ENCODE measurements at places on chromosomes 6 and 20.

- no peak for DNase-seq
Measured at GRCh38 chr20:32056708-32057483, 4.9 kb downstream of the HCK start.

DNA sequence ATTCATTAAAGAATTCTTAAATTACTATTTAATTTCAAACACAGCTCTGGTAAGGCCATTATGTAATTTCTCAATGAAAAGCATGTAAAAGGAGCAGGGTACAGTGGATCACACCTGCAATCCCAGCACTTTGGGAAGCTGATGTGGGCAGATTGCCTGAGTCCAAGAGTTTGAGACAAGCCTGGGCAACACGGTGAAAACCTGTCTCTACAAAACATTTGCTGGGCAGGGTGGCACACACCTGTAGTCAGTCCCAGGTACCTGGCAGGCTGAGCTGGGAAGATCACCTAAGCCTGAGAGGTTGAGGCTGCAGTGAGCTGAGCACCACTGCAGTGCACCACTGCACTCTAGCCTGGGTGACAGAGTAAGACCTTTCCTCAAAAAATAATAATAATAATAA, 37.4 kb downstream of the MDN1 start:
- DNase-seq = no peak

- DNase-seq = no peak
Measured at GRCh38 chr20:10079964-10080363, 45.2 kb downstream of the ANKEF1 start.

DNA sequence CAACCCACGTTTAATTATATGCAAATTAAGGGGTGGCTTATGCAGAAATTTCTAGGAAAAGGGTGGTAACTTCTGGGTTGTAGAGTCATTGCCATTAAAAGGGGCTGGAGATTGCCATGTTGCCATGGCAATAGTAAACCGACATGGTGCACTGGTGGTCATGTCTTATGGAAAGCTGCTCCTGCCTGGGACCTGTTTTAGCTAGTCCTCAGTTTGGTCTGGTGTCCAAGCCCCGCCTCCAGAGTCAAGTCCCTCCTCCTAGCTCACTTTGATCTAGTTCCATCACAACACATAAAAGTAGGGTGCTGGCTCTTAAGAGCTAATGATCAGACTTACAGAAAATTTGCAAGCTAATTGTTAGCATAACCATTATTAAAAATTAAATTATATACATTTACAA, 5.3 kb downstream of the SLC22A2 start:
- DNase-seq = no peak

DNA sequence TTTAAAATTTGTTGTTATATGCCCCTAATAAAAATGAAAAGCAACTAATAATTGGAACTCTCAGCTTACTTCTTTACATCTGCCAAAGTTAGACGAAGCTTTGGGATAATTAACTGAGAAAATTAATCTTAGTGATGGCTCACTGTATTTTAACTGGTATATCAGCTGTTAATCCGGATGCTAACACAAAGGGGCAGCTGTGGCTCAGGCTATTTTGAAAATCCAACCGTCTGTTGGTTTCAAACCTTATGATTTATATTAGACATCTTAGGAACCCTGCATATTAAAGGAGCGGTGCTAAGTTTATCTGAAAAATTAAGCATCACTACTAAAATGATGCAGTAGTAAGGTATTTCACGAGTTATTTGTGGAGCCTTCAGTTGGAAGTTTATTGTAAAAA, 96.6 kb downstream of the AKAP7 start:
- DNase-seq = no peak

GRCh38 chr6:24524805-24525204, 30.0 kb downstream of the ALDH5A1 start:
- DNase-seq = peak; percentile 50

DNA sequence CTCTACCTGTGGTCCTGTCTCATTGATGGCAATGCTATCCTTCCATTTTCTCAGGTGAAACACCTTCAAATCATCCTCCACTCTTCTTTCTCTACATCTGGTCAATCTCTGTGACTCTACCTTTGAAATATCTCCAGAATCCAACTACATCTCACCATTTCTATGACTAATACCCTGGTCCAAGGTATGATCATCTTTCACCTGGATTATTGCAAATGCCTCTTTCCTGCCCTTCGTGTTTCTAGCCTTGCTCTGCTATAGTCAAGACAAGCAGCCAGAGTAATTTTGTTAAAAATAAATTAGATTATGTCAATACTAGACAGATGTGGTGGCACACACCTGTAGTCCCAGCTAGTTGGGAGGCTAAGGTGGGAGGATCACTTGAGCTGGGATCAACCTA, 17.8 kb upstream of the BLCAP start:
- no peak for DNase-seq

GRCh38 chr20:50762045-50762422, 30.7 kb downstream of the PARD6B start:
- no peak for DNase-seq

- no peak for DNase-seq
Measured at GRCh38 chr6:16752206-16752866, 8.9 kb downstream of the ATXN1 start.

GRCh38 chr6:107728564-107728897, 95.6 kb downstream of the SCML4 start:
- DNase-seq = no peak

DNA sequence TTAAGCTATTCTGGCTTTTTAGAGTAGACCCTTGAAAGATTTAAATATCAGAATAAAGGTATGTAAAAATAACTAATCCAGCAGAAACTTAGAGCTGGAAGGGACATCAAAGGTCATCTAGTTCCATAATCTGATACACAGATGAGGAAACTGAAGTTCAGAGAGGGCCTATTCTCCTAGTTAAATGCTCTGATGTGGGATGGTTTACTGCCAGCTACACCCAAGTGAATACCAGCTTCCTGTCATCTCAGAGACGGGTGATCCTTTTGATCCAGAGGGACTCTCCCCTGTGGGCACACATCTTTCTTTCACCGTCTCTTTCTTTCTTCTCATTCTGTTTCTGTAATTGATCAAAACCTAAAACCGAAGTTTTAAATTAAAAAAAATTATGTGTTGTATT, 94.1 kb downstream of the MAN1A1 start:
- DNase-seq = no peak

DNA sequence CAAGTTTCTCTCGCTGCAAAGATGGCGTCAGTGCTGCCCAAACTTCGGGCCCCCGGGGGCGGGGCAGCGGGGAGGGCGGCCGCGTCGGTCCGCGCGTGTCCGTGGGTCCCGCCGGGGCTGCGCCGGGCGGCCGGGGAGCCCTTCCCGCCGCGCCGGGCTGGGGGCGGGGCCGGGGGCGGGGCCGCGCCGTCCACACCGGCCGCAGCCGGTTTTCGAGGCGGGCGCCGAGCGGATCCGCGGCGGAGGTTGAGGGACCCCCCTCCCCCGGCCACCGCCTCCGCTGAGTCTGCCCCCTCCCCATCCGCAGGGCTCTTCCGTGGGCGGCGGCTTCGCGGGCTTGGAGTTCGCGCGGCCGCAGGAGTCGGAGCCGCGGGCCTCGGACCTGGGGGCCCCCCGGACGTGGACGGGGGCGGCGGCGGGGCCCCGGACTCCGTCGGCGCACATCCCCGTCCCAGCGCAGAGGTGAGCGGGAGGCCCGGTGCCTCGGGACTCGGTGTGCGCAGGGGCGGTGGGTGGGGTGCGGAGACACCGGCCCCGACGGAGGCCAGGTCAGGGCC, 572 bp downstream of the SLC2A4RG start:
- peak; percentile 66 for DNase-seq

DNA sequence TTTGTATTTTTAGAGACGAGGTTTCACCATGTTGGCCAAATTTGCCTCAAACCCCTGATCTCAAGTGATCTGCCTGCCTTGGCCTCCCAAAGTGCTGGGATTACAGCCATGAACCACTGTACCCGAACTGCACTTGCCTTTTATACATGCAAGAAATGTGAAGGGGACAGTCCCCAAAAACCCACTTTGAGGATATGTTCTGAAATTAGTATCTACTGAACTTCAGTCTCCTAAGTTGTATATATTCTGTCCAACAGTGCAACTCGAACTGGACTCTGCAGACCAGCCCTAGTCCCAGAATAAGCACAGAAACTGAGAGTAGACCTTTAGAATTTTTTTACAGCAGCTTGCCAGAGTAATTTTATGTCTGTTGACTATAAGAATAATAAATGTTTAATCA, 28.5 kb downstream of the BACH2 start:
- no peak for DNase-seq

GRCh38 chr6:40397287-40398033, 189.7 kb downstream of the LRFN2 start:
- no peak for DNase-seq

- DNase-seq = peak; percentile 17
Measured at GRCh38 chr20:10619427-10619826, 54.4 kb downstream of the JAG1 start.

DNA sequence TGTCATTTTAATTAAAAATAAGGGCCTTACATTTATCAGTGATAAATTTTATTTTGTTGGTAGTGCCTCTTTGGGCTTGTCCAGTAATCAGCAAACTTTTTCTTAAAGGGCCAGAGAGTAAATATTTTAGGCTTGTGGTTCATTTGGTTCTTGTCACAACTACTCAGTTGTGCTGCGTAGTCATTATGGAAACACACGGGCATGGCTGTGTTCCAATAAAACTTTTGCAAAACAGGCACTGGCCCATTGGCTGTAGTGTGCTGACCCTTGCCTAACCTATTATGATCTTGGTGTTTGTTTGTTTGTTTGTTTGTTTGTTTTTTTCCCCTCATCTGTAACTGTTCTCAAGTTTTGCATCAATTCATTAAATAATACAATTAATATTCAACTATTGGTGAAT, 19.4 kb downstream of the TBPL1 start:
- DNase-seq = no peak

GRCh38 chr6:157471077-157471686, 90.2 kb downstream of the ZDHHC14 start:
- DNase-seq = no peak

- no peak for DNase-seq
Measured at GRCh38 chr20:33673114-33673409, 1.2 kb downstream of the NECAB3 start.

GRCh38 chr6:111550953-111551352, 54.7 kb downstream of the TRAF3IP2 start:
- peak; percentile 41 for DNase-seq

GRCh38 chr6:123616942-123617341, 19.8 kb downstream of the TRDN start:
- DNase-seq = no peak

- no peak for DNase-seq
Measured at GRCh38 chr6:28424163-28424562, 19.1 kb downstream of the ZSCAN23 start.

DNA sequence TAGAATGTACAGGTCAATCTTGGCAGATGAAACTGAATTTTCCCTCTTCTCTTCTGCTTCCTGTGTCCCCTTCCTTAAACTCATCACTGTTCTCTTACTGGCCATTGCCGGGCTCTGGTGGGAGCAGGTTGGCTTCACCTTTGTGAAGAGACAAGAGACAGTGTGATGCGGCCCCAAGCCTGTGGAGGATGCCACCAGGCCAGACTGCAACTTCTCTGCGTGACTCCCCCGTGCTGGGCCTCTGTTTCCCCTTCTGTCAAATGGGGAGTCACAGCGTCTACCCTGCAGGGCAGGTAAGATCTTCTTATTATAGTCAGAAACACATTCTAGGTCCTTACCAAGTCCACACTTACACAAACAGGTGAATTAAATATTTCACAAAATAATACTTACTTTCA, 1.9 kb upstream of the LSM14B start:
- no peak for DNase-seq

DNA sequence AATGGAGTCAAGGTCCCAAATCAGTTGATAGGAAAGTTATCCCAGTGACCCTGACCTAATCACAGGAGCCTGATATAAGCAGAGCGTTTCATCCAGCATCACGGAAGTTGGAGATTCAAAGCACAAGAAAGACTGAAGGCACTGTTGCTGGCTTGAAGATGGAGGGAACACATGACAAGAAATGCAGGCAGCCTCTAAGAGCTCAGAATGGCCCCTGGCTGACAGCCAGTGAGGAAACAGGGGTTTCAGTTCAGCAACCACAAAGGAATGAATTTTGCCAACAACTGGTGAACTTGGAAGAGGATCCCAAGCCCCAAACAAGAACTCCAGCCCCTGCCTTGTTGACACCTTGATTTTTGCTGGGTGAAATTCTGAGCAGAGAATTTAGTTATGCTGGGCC, 778.5 kb downstream of the MAFB start:
- no peak for DNase-seq

DNA sequence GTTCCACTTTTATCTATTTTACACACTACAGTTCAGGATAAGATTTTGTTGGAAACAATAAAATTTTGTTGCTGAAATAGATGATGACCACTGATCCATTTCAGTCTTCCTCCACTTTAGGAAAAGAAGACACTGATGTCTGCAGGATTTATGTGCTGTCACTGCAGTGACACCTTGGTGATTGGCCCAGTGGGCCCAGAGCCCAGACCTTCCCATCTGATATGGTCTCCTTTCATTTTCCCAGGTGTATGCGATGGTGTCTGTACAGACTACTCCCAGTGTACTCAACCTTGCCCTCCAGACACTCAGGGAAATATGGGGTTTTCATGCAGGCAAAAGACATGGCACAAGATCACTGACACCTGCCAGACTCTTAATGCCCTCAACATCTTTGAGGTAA, 19.6 kb upstream of the ADGRF4 start:
- DNase-seq = no peak

- no peak for DNase-seq
Measured at GRCh38 chr6:111980971-111981840, 72.7 kb upstream of the CCN6 start.

DNA sequence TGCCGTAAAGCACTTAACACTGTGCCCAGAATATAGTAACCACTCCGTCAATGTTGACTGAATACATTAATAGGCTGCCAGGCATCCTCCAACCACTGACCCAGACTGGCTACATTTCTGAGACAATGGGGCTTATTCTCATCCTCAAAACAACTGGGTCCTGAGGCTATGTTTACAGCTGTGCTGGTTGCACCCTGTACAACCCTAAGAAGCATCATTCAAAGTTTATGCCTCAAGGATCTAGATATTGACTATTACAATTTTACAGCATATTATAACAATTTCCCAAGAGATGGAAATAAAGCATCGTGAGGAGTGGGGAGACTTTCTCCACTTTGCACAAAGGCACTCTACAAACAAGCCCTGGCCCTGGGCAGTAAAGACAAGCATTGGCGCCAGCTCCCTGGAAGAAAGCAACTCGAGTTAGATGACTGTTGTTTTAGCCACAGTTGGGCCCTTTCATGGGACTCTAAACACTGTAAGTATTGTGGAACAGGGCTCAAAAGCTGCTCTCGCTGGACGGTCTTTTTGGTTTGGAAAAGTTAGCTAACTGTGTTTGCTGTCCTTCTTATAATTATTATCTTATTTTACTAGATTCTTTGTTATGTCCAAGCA, 30.2 kb downstream of the MYLIP start:
- no peak for DNase-seq

- DNase-seq = no peak
Measured at GRCh38 chr20:23971310-23971709, 17.3 kb downstream of the GGTLC1 start.

GRCh38 chr6:33745548-33745947, 1.2 kb downstream of the IP6K3 start:
- no peak for DNase-seq

DNA sequence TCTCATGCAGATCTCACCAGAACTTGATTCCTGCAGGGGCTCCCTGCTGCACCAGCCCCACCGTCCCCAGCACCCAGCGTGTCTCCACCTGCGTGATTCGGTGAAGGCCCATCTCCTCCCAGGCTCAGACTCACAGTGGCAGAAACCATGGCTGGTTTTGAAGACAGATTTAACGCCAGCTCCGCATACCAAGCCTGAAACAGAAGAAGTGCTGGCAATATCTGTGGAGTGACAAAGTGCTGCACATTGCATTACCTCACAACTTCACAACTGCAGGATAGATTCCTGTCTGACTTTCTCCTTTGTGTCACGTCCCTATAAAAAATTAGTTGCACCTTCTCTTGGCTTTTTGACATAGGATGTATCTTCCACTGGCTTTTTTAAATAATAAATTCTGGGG, 120.7 kb downstream of the TTLL2 start:
- no peak for DNase-seq
